ENCODE measurements at places on chromosomes 6 and 20. TPM values are rescaled to one million over a fixed set of nuclear protein-coding genes. Genes with fewer than 3 reads are reported as not detected.

Gene PPP1R16B
- not detected for total RNA-seq

Gene TCF15
- total RNA-seq = 0.90 TPM

Gene RUNX2
- 4.9 TPM for total RNA-seq

Gene SIRPD
- total RNA-seq = not detected

Gene DCDC2
- 1.4 TPM for total RNA-seq

Gene HLA-DQA2
- total RNA-seq = not detected

Gene IYD
- total RNA-seq = not detected

Gene HEBP2
- 61.5 TPM for total RNA-seq

Gene TCF21
- 5.0 TPM for total RNA-seq

GRCh38 chr6:68975064-68975463, 340.0 kb downstream of the ADGRB3 start:
- DNase-seq = no peak

GRCh38 chr6:86949771-86950170, 12.4 kb downstream of the HTR1E start:
- no peak for DNase-seq

- DNase-seq = no peak
These were observed 153.0 kb downstream of the PHF3 start for GRCh38 chr6:63788569-63788968.

- DNase-seq = no peak
These were observed 33.0 kb downstream of the NUP153 start for GRCh38 chr6:17673543-17674254.

GRCh38 chr6:4560221-4561077, 215.8 kb upstream of the CDYL start:
- no peak for DNase-seq

DNA sequence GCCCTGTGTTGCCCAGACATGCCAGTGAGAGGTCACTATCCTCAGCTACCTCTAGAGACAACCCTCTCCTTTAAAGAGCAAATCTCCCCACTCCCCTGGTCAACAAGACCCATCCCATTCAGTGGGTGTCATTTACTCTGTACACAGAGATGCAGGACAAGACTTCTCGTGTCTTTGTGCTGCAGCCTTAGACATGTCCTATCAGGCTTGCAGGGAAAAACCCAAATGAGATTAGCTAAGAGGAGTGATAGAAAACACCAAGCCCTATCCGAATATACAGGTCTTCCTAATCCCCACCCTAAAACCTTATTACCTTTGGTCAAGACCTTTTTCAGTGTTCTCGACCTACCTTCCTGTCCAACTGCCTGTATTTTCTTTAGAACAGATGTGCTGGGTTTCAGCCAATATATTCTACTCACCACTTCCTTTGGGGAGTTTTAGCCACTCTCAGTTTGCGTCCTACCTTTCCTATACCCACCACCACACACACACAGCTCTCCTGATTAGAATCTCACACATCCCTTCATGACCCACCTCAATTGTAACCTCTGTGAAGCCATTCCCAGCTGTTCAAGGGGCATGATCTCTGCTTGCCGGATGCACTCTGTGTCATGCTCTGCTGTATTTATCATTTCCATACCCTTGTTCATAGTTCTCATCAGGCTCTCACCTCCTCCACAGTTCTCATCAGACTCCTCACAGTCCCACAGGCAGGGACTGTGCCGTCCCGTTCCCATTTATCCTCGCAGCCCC, 39.7 kb downstream of the TRAM2 start:
- DNase-seq = no peak

DNA sequence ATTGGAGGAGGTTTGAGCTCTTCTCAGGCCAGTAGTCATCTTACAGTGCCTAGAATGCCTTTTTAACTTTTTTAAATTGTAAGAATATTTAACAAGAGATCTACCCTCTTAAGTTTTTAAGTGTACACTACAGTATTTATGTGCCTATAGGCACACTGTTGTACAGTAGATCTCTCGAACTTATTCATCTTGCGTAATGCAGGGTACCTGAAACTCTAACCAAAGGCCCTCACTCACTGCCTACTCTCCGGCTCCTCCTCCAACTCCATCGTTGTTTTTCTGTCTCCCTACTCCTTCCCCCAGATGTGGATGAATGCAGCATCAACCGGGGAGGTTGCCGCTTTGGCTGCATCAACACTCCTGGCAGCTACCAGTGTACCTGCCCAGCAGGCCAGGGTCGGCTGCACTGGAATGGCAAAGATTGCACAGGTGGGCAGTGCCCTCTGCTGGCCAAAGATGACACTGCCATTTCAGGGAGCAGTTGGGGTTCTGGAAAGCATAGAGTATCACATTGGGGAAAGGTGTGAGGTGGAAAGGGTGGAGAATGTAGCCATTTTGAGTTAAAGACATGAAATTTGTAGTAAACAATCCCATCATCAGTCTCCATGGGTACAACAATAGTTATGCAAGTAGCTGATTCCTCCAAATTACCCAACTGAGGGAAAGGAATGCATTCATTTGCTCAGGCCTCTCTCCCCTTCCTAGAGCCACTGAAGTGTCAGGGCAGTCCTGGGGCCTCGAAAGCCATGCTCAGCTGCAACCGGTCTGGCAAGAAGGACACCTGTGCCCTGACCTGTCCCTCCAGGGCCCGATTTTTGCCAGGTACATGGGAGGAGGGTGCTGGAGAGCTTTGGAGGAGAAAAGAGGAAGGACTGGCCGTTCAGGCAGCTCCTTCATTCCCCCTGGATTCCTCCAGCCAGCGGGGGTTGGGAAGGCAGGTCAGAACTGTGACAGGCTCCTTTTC, 18.4 kb upstream of the ZNF76 start:
- peak; percentile 91 for DNase-seq

DNA sequence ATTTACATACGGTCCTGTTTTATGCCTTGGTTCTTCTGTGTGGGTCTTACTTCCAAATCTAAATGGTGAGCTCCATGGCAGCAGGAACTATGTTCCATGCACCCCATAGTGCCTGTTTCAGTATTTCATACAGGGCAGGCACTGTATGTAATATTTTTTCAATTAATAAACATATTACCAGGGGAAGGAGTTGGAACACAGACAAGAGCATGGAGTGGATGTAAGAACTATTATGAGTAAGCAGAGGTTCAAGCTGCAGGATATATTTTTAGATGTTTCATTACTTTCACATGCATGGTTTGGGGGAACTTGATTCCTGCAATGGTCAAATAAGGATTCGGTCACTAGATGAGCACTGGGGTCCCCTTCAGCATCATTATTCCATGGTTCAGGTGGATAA, 108.3 kb downstream of the KIF13A start:
- DNase-seq = no peak

GRCh38 chr6:123838505-123839234, 35.0 kb downstream of the NKAIN2 start:
- DNase-seq = no peak

- DNase-seq = no peak
These were observed 32.1 kb upstream of the JAG1 start for GRCh38 chr20:10705801-10706459.

DNA sequence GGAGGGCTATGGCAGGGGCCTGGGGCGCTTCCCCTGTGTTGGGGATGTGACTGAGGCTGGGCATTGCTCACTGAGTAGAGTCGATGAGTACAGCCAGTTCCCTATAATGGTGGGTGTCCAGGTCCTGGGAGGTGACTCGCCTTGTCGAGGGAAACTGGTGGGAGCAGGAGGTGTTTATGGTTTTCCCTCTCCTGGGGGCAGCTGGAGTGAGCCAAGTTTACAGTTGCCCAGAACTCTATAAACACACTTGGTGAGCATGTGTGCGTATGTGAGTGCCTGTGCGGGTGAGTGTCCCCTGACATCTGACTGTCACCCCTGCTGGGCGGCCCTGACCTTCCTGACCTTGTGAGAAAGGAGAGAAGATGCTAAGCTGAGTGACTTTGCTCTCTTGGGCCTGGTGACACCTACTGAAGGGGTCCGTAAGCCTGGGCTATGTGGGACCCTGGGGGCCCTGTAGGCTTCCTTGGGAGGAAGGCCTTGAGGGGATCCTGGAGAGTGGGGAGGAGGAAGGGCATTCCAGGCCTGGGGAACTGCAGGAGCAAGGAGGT, 65.9 kb downstream of the VEGFA start:
- no peak for DNase-seq

GRCh38 chr6:144867761-144868160, 582.6 kb downstream of the UTRN start:
- DNase-seq = no peak

DNA sequence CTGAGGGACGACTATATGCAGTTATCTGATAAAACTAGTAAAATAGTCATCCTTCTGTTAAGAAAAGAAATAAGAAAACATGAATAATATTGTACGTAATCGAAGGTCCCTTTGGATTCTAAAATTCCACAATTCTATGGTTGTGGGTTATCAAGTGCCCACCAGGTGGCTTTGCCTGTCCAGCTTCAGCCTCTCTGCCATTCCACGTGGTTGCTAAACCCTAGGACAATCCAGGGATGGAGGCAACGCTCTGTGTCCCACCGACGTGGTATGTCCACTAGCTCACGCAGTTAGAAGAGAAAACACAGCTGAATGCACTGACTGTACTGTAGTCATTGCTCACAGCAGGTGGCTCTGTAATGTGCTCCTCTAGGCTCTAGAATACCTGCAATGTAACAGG, 349.3 kb downstream of the FARS2 start:
- no peak for DNase-seq

DNA sequence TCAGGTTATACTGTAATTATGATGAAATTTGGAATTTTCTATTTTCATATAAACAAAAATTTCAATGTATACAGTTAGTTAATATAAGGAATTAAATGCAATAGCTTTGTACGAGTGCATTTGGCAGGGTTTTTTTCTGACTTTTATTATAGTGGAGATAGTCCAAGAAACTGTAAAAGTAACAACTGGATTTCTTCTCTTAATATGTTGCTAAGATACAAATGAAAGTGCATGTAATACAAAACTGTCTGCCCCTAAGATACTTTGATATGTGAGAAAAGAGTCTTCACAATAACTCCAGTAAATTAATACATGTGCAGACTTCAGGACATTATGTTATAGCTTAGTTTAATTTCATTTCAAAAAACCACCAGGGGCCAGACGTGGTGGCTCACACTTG, 721.4 kb downstream of the CBLN4 start:
- DNase-seq = no peak

DNA sequence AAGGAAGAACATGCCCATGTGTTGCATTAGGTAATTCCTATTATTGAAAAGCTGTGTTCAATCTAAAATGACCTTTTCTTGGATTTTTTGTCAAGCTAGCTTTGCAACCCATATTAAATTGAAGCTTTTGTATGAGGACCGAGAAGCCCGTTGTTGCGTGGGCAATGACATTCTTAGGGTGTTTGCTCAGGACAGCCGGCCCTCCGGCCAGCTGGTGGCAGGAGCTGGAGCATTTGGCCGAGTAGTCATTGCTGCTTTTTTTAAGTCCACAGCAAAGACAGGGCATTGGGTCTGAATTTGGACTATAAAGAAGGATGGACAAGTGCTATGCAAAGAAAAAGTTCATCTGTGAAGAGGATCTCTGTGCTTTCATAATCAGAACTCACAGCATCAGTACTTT, 365.8 kb downstream of the SAMD5 start:
- DNase-seq = no peak

- no peak for DNase-seq
These were observed 49.9 kb downstream of the VEGFA start for GRCh38 chr6:43819958-43820357.

DNA sequence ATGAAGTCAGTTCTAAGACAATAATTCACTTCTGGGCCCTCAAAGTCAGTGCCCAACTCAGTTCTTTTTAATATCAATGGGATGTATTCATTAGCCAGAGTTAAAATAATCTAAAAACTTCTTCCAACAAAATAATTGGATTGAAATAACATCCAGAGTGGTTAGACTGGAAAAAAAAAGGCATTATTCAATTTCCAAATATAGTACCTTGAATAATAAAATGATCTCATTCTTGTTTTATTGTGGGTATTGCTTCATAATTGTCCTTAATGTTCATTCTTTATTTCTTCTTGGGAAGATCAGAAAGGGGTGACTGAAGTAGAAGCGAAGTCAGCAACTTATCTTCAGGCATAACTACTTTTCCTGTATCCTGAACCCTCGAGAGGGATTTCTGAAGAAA, 85.1 kb upstream of the JARID2 start:
- no peak for DNase-seq

DNA sequence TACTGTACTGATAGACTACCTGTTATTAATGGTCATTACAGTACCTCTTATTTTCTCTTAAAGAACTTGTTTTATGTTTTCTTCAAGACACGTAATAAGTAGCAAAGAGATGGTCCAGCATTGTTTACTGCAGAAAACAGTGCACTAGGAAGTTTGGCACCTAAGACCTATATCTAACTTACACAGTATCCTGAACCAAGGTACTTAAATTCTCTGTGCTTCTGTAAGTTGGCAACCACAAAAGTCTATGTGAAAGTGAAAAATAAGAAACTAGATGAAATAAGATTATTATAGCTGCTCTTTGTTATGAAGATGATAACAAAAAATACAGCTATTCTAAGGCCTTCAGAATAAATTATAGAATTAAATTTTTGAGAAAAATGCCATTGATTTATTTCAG, 411.7 kb upstream of the SOX4 start:
- no peak for DNase-seq

DNA sequence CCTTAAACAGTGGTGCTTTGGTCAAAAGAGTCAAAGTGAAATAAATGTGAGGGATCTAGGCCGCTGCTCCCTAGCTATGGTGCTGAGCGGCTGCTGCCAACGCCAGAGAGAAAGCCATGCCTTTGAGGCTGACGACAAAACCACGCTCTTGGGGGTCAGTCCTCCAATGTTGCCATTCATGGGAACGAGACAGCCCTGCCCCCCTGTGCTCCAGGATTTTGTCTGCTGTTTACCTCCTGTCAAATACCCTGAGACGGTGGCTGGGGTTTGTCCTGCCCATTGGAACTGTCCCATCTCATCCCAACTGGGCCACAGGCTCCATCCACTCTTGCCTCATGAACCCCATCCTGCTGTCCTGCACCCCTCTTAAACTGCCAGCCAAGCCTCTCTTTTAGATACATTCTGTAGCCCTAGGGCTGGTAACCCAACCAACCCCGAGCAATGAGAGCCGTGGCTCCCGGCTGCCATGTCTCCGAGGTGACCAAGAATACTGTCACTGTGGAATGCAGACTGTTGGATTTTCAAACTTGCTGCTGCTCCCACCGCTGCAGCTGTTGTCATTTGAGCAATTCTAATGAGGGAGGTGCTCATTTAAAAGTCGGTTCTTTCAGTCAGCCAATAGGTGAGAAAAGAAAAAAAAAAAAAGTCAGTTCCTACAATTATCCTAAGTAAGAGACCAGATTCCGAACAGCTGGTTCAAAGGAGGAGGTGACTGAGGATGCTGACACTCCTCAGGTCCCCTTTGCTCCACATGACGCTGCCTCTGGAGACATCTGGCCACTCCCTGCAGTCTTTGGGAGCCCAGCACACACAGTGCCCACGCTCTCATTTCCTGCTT, 73.1 kb upstream of the QKI start:
- no peak for DNase-seq

DNA sequence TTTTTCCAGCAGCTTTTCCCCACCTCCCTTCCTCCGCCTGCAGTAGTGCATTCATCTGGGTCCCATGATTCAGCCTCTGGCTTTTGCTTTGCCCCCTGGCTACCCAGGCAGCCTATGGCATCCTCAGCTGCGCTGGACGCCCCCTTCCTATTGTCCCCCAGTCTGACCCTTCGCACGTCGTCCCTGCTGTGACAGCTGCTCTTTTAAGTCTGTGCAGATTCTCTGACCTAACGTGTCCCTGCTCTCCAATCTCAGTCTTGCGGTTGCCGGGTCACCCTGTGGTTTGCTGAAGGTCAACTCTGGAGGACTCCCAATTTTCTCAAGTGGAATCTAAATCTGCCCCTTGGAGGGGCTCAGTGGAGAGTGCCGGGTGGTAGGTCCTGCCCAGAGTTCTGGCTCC, 294.3 kb downstream of the CDC5L start:
- no peak for DNase-seq

GRCh38 chr6:44156494-44157151, 2.0 kb upstream of the CAPN11 start:
- no peak for DNase-seq

GRCh38 chr6:41588111-41588510, 41.9 kb downstream of the FOXP4 start:
- DNase-seq = no peak

Measured in mesothelial cell of epicardium (in vitro differentiated cells).